ENCODE measurements at places on chromosomes 1 and 21.

DNA sequence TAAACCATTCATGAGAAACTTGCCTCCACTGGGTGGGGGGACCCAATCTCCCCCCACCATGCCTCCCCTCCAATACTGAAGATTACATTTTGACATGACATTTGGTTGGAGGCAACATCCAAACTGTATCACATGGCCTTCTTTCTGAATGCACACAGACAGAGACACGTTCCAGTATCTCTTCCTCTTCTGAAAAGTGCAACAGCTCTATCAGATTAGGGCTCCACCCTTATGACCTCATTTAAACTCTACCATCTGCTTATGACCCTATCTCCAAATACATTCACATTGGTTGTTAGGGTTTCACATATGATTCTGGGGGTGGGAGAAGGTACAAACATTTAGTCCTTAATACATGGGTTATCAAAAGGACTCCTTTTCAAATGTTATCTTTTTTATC lies 481.8 kb upstream of the NFIA start:
- peak; percentile 43 for DNase-seq

DNA sequence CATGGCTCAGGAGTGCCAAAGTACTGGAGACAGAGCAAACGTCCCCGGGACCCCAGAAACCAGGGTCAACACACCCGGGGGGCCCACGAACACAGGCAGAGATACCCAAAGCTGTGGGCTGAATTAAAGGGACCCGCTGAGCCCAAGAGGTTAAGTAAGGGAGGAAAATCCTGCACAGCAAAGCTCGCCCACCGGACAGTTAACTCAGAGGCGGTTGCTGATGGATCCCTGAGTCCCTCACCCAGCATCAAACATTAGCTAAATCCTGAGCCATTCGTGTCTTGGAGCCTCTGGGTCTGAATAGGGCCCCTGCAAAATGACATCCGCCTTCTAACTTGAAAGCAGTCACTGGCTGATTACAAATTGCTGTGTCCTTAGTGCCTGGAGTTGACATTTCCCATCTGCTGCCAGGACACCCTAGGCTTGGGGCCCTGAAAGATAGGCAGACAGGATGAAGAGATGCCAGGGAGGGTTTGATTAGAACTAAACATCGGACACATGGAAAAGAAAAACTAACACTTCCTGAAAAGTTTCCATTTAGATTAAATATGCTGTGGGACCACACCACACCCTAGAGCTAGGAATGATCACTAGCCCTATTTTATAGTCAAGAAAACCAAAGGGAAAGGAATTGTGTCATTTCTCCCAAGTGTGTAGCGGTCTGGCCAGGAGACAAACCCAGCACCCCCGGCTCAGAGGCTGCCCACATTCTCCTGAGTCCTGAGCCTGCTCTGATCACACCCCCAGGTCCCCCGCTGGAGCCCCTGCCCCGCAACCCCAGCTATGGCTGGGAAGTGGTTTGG lies 239.3 kb downstream of the NPHP4 start:
- DNase-seq, result no peak

DNA sequence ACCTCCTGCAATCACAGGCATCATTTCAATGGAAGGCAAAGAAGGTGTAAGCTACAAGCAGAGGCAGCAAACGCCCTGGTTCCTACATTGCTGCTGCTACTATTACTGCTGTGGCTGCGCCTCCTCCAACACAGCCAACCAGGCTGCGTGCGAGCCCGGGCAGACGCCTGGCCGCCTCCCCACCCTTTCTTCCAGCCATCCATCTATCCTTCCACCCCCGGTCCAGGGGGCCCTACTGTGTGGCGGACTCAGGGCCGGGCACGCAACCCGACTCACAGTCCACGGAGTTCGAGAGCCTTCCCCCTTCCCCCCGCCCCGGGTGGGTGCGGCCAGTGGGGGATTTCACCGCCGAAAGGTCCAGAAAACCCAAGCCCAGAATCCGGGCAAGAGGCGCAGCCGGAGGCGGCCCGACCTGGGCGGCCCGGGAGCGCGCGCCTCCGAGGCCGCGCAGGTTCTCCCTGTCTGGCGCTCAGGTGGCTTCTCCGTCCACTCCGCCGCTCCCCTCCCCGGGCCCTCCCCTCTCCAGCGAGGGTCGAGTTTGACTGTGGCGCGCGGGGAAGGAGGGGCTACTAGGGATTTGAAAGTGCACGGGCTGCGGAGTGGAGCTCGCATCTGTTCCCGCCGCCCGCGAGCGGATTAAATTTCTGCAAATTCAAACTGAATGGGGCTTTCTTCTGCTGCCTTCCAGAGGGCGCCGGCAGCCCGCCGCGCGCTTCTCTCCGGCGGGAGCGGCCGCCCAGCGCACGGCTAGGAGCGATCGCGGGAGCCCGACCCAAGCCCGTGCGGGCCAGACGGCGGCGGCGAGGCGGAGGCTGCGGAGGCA lies at the start of gene HUNK:
Gene HUNK (plus strand): TSS at position 569 of the 823 bp plus-strand sequence. CDS start 655 bp downstream, outside the sequence.
- no peak for DNase-seq

DNA sequence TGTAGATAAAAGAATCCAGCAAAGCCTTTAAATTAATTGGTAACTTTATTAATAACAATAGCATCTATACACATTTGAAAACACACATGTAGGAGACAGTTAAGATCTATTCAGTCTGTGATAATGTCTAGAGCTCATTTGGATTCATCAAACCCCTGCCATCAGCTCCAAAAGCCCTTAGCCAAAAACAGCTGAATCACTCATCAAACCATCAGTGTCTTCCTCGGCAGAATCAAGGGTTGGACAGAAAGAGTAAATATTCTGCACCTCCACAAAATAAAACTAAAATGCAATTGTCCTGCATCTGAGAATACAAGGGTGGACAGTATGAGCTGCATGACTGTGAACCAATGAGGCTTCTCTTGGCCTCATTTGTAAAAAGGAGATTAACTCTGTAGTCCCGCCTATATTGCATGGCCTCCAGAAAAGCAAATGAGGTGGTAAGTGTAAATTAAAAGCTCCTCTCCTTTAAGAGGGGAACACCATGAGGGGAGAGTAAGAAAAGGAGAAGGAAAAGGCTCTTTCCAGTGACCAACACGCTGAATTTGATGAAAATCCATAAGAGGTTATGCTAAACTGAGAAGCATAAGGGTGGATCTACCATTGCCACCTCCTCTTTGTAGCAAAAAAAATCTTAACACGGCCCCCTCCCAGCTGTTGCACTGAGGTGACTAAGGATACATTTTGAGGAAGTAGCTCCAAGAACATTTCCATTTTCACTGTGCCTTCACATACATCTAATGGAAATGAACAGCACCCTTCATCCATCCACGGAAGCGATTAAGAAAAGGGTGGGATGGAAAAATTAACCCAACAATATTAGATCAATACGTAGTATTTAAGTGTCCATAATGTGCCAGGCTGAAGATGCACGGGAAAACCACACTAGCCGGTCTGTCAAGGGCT lies 14.7 kb upstream of the BOLA1 start:
- peak; percentile 84 for DNase-seq

DNA sequence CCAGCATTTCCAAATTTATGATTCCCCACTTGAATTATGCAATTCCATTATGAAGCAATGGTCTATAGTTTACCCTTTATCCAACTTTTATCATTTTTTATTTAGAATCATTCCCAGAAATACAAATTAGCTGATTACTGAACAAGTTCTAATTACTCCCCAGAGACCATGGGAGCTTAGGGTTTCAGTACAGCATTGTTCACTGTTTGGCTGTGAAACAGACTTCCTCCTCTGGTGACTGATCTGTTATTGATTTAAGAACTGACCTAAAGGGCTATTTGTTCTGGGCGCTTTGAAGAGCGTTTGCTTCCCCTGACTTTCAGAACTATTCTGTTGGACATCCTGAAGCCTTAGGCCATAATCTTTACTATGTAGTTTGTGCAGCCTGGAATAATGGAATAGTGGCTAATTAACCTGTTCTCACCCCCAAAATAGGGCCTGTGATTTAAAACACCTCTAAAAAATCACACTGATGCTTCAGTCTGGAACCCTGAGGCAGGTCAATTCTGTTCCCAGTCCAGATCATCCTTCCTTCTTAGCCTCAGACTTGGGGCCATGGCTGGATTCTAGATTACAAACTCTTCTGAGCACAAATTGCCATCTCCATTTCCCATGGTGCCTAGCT lies 58.7 kb downstream of the ALG14 start:
- no peak for DNase-seq

DNA sequence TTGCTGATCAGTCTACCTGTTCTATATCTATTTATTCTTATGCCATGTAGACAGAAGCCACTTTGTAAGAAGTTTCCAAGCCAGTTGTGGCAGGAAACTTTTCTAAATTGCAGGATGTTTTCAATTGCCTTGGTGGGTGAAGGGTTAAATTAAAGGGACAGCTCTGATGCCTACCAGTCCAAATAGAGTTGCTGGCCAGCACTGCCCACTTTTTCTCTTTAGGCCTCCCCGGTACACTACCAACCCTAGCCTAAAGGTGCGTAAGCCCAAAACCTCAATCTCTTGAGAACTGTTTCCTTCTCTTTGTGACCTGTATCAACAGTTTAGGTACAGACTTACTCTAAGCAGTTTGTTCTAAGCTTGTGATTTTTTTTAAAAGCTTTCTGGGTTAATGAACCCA lies 15.5 kb downstream of the SUSD4 start:
- no peak for DNase-seq

DNA sequence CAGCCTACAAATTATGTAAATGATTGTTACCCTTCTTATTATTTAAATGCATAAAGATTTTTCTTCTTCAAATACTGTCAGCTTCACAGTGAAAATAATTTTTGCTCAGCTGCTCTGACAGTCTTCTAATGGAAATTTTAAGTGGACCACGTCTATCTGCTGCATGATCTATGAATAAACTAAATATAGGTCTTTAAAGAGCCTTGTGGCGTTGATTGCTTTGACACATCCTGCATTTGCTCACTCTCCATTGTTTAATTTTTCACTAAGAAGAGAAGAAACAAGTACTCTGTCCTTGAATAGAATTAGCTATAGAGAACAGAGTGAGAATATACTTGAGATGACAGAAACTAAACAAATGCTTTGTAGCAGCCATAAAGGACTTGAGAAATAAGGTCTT lies 826.1 kb downstream of the MRPL39 start:
- no peak for DNase-seq

DNA sequence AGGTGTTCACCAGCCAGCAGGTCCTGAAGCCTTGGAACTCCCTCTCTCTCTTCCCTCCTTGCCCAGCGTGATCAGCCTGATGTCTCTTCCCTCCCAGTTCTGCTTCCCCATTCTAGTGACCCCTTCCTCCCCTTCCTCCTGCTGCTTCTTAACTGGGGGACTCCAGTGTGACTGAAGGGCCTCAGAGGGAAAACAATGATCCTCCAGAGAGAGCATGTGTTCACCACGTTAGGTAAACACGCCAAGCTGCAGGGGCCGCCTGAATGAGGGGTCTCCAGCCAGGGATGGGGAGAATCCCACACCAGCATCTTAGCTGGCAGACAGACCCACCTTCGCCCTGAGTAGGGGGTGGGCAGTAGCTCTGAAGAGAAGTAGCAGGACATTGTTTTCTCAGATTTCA lies 124.8 kb downstream of the TMEM53 start:
- no peak for DNase-seq

DNA sequence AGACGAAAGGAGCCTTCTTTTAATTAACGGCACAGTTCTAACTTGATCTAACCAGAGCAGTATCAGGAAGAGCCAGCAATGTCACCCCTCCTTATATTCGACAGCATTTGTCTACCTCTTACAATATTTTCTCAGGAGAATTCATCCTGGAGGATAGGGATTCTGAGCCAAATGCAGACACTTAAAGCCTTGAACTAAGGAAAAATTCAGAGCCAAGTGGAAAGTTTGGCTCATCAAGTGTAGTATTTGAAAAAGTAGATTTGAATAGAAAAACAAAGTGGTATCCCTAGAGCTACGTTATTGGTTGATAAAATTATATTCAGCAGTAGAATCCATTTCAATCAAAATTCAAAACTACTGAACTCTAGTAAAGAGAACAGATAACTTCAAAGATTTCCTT lies 732.0 kb upstream of the ADGRL2 start:
- DNase-seq, result no peak

- peak; percentile 80 for DNase-seq
Measured at GRCh38 chr1:112625696-112626095, 6.1 kb downstream of the CAPZA1 start.

DNA sequence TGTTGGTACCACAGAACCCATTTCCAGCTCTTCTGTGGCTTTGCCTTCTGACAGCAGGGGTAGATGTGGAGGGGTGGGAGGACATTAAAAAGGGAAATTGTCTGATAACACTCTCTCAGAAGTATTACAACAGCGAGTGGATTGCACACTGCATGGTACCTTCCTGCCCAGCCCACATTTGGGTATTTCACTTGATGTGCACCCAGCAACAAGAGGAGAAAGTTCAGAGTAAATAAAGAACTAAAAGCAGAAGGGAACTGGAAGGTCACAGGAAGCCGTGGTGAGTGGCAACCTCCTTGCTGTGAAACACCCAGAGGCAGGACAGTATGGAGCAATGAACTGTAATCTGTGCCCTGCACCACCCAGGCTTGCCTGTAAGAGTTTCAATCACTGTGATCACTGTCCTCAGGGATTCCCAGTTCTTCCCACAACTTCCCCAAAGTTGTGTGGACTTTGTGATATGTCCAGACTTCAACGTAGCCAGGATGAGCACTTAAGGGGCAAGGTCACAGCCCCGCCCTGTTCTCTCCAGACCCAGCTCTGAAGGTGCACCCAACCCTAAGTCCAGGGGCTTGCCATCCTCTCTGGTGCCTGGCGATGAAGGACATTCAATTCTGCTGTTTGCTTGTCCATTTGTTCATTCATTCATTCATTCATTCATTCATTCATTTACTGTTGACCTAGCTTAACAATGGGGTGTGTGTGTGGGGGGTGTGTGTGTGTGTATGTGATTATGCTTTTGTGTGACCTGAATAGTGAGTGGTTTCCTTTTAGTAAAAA lies 18.7 kb upstream of the F5 start:
- DNase-seq, result no peak

DNA sequence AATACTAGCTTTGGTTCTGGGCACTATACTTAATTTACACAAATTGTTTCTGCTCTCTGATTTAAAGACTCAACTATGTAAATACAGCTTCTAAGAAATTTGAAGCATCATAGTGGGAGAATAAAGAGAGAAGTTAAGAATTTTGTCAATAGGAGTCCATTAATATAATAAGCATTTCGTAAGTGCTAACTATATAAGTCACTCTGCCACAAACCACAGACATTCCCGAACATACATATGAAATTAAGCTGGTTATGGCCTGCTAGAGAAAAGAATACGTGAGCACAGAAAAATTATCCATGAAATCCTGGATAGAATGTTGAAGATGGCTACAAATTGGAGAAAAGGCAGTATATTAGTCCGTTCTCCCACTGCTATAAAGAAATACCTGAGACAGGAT lies 526.2 kb downstream of the MRPL39 start:
- no peak for DNase-seq

GRCh38 chr1:31669786-31670592 lies 25.3 kb upstream of the PEF1 start:
- DNase-seq, result peak; percentile 47
